ENCODE measurements at places on chromosomes 4 and X.

DNA sequence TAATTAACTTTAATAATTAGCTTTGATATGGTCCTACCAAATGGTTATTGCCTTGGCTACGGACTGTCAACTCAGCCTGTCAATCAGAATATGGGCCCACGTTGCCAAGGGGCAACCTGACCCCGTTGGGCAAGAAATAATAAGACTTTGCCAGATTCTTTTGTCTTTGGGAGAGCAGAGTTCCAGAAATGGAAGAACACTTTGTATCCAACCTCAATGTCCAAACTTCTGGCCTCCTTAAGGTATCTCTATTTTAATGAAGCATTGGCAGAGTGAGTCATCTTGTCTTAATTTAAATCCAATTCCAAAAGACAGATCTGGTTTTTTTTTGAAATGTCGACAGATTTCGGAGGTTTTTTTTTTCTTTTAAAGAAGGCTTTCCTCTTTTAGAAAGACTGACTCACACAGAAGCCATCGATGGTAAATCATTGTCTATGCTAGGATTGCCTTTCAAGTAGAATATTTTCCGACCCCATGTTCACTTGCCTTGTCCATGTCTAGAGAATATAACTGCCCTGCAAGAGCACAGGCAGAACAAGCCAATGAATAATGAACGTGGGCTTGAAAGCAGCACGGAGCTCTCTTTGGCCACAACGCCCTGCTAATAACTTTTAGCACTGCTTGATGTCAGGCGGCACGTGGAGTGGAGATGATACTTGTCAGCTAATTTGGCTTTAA, 190.3 kb upstream of the GATB start:
- no peak for DNase-seq

DNA sequence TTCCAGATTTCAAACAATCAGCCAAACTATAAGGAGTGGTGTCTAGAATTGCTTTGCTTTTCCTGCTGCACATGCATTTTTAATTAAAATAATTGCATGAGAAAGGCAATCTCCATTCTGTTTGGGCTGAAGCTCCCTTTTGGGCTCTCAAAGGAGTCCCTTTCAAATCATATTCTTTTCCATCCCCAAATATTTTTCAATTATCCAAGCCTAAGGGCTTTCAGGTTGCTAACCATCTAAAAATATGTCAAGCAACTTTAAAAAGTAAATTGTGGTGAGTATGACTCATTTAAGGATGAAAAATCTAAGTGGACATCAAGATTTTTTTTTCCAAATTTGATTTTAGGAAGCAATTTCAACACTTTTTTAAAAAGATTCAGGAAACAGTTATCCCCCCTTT, 28.4 kb downstream of the PIR start:
- DNase-seq, result no peak

- no peak for DNase-seq
These were observed 1144.8 kb downstream of the ADGRL3 start for GRCh38 chr4:62344915-62345314.

- DNase-seq, result no peak
These were observed 185.7 kb upstream of the TBL1X start for GRCh38 chrX:9279234-9279544.

DNA sequence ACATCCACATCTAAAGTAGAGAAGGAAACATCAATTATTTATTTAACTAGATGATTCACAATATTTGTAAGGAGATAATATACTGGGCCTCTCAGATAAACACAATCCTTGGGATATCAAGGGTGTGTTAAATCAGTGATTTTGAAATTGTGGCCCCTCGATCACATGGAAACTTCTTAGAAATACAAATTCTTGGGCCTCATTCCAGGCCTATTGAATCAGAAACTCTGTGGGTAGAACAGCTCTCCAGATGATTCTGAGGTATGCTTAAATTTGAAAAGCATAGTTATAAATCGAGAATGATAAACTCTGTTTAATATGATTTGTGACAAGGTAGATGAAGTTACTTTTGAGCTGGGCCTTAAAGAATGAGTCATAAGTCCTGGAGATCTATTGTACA, 64.3 kb upstream of the GPR174 start:
- DNase-seq, result no peak

DNA sequence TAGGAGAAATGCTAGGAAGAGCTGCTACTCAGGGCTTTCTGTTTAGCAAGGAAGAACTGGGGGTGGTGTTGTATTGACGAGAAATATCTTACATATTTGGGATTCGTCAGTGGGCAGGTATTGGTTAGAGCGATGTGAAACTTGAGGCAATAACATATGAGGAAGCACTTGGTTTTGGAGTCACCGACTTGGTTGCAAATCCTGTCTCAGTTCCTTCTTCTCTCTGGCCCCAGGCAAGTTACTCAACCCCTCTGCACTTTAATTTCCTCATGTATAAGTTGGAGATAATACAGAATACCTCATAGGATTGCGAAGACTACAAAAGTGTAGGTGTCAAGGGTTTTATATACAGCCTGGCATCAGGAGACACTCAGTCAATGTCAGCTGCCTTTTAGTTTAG, 34.1 kb downstream of the GPAT3 start:
- no peak for DNase-seq

DNA sequence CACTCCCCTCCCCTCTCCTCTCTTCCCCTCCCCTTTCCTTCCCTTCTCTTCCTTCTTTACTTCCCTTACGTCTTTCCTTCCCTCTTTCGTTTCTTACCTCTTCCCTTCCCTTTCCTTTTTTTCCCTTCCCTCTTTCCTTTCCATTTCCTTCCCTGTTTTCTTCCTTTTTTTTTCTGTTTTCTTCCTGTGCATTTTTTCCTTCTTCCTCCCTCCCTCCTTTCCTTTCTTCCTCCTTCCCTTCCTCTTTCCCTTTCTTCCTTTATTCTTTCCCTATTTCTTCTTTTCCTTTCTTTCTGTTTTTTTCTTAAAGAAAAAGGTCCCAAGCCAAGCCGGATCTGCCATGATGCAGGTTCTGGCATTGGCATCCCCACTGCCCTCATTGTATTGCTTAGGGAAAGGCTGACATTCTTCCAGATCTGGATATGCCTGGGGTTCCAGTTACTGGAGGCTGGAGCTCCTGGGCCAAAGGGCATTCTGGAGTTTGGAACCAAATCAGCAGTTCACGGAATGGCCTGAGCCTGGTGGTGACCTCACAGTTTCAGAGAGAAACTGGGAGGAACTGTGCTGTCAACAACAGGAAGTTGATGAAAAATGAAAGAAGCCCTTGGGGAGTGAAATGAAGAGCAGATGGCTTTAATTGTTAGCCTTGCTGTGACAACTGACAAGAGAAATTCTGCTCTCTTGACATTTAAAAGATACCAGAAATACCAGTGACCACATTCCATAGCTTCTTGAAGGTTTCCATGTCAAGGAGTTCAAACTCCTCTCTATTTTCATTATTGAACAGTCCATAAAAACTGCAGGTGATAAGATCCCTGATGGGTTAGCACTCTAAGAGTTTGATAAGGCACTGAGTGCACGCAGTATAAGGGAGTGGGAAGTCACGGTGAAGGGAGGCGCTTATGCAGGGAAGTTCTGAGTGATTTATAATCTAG, 622.1 kb downstream of the SPRY1 start:
- no peak for DNase-seq

- peak; percentile 21 for DNase-seq
These were observed at the start of gene ARHGAP4 for GRCh38 chrX:153925739-153926551. Gene ARHGAP4 (minus strand): TSS chrX:153926264. CDS start chrX:153926202, 62 bp downstream.

DNA sequence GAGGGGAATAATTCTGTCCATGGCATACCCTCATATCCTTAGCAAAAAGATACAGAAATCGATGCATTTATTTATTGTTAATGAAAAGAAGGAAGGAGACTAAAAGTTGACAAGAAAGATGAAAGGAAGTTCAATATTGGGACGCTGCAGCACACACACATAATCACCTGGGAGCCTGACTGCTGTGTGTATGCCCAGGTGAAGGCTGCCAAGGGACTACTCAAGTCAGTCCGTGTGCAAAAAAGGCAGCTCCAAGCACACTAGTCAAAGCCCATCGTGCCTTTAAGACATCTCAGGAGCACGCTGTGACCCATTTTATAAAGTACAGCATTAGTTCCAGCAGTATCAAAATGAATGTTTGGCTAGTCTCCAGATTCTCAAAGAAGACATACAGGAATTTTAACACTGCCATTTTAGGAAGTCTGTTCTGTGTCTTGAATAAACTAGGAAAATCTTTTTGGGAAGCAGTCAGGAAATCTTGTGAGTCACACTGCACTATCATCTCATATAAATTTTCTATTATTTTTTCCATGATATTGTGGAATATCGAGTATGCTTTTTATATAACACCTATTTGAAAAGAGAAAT, 363.9 kb downstream of the GASK1B start:
- no peak for DNase-seq

- DNase-seq, result no peak
These were observed 16.5 kb downstream of the CYBB start for GRCh38 chrX:37796310-37796709.

DNA sequence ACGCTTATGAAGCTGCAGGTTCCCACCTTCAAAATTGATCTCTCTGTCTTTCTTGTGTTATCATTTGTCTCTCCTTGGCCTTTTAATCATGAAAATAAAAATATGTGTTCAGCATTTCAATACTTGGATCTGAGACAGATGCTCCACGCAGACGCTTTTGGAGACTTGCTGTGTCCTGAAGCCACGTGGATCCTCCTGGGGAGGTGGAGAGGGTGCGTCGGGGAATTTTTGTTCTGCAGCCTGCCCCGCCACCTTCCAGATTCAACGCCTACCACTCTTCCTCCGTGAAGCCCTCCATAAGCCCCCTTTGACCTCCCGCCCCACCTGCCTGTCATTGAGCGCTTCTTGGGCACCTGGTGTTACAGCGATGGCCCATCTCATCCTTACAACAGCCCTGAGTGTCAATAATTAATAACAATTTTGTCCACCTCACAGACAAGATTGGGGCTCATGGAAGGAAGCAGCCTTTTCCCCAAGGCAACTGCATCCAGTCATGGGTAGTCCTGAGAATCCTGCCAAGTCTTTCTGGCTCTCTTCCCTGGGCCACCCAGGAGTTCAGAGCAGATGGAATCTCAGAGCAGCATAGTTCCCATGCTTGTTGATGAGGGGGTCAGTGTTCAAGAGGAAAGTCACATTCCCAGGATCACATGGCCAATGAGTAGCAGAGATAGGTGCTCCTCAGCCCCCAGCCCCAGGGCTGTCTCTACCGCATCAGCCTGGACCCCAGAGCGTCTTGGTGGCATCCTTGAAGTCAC, 172.6 kb upstream of the PSAPL1 start:
- DNase-seq, result no peak

- no peak for DNase-seq
These were observed 31.2 kb downstream of the CHM start for GRCh38 chrX:86016139-86016538.

DNA sequence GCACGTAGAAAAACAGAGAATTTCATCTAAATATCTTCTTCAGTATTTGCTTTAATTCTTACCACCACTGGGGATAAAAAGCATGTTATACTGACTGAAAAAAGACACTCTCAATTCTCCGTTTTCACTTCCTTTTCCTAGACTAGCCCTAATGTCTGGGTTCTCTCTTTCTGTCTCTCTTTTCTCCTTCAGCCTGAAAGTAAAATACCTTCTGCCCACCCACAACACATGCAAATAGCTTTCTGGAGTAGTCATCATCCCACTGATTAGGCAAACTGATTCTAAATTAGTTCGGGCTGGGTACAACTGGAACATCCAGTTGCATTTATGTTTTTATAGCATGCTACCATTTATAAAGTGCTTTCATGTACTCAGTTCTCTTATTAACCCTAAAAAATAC, 142.4 kb upstream of the ANKRD50 start:
- DNase-seq, result no peak

DNA sequence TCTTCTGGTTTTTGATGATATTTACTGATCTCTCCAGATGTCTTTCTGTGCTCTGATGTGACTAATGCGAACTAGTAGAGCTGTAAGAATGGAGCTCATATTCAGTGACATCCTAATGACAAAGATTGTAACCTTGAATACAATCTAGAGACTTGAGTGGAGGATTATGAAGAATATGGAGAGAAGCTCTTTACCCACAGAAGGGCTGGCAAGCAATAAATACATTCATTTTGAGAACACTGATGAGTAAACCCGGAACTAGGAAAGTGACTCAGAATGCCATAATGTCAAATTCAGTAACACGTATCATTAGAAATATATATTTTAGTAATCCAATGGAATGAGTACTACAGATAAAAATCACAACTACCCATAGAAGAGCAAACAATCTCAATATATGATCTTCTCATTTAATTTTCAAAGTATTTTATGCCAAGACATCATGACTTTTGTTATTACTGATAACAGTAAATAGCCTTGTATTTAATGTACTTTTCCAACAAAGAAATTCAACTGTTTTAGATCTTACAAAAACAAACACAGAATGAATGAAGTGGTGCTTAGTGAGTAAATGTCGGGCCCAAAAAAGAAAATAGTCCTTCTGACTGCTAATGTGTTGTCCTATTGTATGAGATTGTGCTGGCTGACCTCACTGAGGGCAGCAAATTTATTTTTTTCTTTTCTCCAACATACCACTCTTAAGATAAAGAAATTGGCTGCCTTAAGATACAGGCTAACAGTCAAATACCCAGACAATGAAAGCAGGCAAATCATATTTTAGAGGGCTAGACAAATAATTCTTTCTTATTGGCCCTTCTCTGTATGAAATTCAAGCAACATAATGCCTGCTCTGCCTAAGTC, 49.2 kb upstream of the HDAC8 start:
- DNase-seq, result no peak

GRCh38 chr4:99248714-99249113, 29.7 kb upstream of the ADH6 start:
- DNase-seq, result no peak

GRCh38 chr4:26034849-26035248, 120.8 kb downstream of the SMIM20 start:
- DNase-seq, result no peak

DNA sequence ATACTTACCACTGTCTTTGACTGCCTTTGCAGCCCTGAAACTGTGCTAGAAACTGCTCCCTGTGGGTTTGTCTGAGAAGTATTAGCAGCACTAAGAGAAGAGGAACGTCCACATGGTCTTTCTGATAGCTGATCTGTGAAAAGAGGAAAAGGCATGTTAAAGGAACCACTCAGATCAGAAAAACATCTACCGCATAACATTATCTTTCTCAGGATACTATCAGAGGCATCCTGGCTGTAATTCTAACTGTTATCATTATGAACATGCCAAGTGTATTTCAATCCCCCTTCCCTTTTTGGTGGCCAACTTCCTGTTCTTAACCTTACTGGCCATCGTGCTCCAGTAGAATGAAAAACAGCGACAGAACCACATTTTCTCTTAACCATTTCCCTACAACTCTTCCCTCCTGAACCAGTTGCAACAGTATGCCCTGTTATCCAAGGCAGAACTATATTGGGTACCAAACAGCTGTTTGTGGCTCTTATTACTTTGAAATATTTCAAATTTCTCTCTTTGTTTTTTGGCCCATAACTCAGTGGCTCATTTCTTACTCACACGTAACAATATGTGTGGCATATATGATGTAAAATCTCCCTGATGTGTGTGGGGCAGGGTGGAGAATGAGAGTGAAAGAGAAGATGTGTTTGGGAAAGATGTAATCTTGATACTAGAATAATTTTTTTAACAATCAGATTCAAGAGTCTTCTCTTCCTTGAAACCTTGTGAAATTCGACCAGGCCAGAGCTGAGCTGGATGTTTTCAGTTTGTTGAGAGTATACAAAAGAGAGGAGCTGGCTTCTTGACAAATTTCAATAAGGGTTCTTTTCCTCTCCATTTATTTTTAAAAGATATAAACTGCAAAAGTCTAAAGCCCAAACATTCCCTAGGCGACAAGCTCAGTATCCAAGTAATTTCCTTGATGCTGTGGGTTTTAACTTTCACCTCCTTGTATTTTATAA, 35.2 kb downstream of the ARHGEF6 start:
- no peak for DNase-seq

GRCh38 chr4:20260821-20261220, 9.1 kb downstream of the SLIT2 start:
- DNase-seq, result no peak

- DNase-seq, result no peak
These were observed 47.3 kb upstream of the FAM9A start for GRCh38 chrX:8848441-8848840.

All from stimulated activated CD4-positive, alpha-beta T cell treated with anti-CD3 and anti-CD28 coated beads, Interleukin-12 subunit alpha, Interleukin-12 subunit beta, amount 100 ng/mL, for 24 hours (primary cell).